Kidney (tissue), 22 donors: ENCODE measurements at places on chromosomes 2 and 18.

GRCh38 chr18:37501136-37501535, 64.5 kb downstream of the CELF4 start:
- DNase-seq: no peak

GRCh38 chr2:119223521-119224390, at the start of gene STEAP3:
TSS of gene STEAP3 (plus strand) at chr2:119223834. CDS start at chr2:119231013, 7,179 bp downstream.
- DNase-seq: peak; percentile 70

DNA sequence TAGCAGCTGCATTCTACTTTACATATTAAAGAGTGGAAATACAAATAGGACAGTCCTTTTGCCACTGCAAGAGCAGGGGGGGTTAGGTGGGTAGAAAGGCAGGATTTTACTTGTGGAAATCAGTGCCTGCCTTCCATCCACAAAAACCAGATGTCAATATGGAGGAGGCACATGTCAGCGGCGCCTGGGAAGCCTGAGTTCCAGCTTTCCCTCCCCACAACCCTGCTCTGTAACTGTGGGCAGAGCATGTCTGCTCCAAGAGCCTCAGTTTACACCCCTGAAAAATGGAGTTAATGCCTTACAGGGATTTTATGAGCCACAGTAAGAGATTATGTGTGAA, 32.9 kb downstream of the STEAP3 start:
- DNase-seq: no peak

GRCh38 chr2:192444286-192444838, 249.6 kb upstream of the TMEFF2 start:
- no peak for DNase-seq

- no peak for DNase-seq
These were observed 433.8 kb upstream of the ID2 start for GRCh38 chr2:8247905-8248622.

DNA sequence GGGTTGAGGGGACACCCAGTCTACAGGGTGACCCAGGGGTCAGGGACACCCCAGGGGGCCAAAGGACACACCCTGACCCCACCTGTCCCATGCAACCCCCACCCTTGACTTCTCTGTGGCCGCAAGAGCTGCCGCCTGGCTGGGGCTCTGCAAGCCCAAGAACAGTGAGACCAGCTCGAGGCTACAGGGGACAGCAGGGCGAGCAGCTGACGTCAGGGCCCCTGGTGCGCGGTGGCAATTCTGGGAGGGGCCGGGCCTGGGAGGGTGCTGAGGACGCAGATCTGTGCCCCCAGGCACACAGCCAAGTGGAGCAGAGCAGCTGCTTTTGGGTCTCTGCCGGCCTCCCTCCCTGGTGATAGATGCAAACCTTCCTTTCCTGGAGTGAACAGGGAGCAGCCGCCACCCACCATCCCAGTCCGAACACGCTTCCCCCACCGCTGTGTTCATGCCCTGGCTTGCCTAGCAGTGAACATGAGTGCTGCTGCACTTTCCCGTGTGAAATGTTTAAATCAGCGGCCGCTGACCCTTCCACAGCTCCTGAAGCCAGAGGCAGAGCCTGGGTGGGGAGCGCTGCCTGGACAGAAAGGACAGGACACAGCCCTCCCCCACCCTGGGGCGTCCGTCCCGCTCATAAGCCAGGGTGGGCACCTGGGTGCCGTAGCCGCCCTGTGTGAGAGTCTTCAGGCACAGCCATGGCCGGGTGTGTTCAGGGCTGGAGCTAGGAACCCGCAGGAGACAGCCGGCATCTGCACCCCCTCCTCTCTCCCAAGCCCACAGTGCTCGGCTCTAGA, 46.9 kb downstream of the SLC66A2 start:
- no peak for DNase-seq

- DNase-seq: peak; percentile 25
These were observed 25.5 kb downstream of the CENPO start for GRCh38 chr2:24818721-24819167.

DNA sequence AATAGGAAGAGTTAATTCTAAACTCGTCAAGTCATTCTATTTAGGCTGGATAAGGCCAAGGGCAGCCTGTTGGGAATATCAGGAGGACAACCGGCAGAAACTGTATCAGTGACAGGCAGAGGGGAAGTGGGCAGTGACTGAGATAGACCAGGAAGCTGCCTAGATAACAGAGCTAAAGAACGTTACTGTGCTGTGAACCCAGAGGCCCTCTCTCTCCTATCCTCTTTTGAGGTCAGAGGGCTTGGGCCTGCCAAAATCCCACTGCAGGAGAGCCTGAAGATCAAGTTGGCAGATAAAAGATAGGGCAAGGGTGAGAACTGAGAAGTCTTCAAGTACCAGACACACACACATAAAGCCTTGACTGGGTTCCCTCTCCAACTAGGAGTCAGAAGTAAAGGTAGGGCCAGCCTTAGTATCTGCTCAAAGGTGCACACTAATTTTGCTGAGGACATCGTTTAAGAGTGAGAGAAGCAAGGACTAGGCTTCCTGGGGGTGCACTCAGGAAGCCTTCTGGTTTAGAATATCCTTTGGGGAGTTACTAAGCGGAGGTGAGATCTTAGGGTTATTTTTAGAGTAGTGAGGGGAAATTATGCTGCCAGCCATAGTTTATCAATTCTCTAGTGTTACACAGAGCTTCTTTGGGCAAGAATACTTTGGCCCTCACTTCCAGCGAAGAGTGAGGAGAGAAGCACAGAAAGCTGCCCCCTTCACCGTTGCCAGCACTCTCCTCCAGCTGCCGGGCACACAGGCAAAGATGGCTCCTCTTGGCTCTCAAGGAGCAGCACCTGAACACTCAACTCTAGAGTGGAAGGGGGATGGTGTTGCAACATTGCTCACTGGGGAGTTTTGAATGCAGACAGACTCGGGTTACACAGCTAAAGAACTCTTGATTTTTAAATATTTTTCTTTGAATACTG, 9.8 kb downstream of the CAVIN2 start:
- no peak for DNase-seq
